T-helper 17 cell (primary cell): ENCODE measurements at places on chromosomes 2 and 18. TPM values are rescaled to one million over a fixed set of nuclear protein-coding genes. Genes with fewer than 3 reads are reported as not detected.

DNA sequence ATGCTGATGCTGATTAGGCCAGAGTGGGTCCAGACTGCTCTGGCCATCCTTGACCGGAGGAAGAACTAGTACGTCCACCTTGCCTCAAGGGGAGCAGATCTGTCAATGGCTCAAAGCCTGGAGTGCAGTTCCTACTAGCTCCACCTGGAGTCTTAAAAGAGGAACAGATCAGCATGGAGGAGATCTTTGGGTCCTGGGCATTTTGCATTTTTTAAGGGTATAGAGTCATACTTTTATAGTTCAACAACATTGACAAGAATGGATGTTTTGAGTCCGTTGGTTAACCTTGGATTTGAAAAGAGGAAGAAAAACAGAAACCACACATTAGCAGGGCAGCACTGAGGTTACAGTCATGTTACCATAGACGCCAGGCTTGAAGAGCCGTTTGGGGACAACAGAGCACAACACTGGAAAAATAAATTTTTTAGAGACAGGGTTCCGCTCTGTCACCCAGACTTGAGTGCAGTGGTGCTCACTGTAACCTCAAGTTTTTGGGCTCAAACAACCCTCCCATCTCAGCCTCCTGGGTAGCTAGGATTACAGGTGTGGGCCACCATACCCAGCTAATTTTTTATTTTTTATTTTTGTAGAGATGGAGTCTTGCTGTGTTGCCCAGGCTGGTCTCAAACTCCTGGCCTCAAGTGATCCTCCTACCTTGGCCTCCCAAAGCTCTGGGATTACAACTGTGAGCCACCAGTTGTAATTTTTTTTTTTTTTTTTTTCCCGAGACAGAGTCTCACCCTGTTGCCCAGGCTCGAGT lies 78.5 kb downstream of the PRKCE start:
- DNase-seq, result no peak

DNA sequence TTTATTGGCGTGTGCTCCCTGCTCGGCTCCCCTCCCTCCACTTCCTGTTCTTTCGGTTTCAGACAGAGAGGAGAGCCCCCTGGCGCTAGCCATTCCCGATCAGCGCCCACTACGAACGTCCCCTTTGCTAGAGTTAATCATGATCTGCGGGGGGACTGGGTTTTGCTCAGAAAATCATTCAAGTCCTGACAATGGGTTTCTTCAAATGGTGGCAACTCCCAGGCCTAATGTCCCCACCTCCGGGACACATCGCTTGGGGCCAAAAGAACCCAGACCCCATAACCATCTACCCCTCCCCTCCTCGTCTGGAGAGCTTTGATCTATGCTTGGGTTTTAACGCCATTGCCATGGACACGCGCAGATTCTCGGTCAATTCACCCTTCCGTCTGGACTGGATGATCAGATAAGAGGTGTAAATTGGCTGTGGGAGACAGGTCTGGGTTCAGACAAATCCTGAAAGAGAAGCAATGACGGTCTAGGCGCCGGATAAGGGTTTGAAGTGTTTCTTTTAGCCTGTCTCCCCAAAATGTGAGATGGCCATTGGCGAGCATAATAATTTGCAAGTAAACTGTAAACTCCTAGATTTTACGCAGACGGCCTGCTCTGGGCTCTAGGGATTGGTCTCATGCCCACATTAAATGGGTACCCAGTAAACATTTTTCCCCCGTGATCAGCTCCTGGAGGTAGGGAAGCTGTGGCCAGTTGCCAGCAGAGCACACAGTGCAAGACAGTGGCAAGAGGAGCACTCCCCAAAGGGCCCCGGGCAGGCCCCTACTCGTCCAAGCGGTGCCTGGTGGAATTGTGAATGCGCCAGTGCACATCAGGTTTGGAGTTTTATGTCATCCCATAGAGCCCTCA lies 4.7 kb downstream of the NRP2 start:
- DNase-seq, result no peak

Gene KYNU
- 1.8 TPM for total RNA-seq

Gene ANKRD30B
- total RNA-seq, result not detected

GRCh38 chr2:43084699-43085091 lies 141.7 kb downstream of the ZFP36L2 start:
- DNase-seq, result no peak

- DNase-seq, result no peak
These were observed 82.3 kb upstream of the NYAP2 start for GRCh38 chr2:225317186-225317585.

GRCh38 chr2:159617646-159618045 lies 1.3 kb upstream of the BAZ2B start:
- no peak for DNase-seq

Gene SCTR
- total RNA-seq, result not detected

- DNase-seq, result no peak
These were observed 5.9 kb upstream of the EFEMP1 start for GRCh38 chr2:55929476-55929875.

DNA sequence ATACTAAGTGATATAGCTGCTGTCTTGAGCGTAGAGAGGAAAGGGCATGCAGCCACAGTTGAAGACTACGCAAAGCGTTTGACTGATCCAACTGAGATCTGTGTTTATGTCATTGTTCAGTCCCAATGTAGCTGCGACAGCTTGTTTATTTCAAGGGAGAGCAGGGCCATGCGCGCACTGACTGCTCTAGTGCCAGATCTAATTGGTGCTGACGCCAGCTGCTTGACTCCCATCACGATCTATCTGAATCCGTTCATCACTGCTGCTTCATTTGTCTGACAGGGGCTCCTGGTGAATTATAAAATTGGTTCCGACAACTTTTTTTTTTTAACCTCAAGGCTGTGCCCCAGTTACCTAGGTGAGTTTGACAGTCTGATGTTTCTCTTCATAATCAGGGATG lies 75.7 kb downstream of the CHST9 start:
- DNase-seq, result no peak

GRCh38 chr2:21270083-21270491 lies 146.3 kb downstream of the TDRD15 start:
- no peak for DNase-seq
